Stimulated activated CD8-positive, alpha-beta memory T cell treated with anti-CD3 and anti-CD28 coated beads, Interleukin-4, amount 100 ng/mL, for 1 hour (primary cell): ENCODE measurements at places on chromosomes 6 and 20.
A peak's percentile ranks its signal among the peaks of the same experiment; 100 is the strongest.

- DNase-seq, result no peak
Observed at GRCh38 chr20:31608251-31608945, 3.3 kb downstream of the ID1 start.

- DNase-seq, result no peak
Observed at GRCh38 chr20:4664691-4665360, 56.9 kb upstream of the PRND start.

DNA sequence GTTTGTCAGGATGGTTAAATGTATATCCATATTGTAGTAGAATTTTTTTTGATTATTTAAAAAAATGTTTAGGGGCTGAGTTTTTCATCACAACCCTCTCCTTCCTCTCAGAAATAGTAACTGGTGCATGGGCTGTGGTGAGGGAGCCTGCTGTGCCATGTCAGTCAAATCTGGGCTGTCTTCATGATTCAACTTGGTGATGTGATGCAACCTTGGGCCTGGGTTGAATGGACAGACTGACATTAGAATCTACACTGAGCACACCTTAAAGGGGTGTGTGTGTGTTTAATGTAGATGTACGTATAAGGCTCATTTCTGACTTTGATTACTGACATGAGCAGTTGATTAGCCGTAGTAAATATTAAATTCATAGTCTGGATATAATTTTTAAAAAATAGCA is 3.7 kb downstream of the TJAP1 start:
- no peak for DNase-seq

DNA sequence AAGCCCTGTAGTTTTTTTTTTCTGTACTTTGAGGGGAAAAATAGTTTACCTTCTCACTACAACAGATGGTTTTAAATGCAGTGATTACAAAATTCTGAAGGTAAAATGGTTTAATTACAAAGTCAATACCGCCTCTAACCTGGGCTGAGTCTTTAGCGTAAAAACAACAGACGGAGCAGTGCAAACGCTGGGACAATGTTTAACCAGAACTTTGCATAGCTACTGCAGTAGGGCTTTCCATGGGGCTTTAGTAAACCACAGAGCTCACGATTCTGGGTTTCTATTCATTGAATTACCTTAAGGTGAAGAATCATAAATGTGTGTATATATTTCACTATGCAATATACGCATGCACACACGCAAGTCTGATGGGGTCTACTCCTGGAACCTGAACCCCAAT is 77.9 kb downstream of the RFX6 start:
- DNase-seq, result no peak

DNA sequence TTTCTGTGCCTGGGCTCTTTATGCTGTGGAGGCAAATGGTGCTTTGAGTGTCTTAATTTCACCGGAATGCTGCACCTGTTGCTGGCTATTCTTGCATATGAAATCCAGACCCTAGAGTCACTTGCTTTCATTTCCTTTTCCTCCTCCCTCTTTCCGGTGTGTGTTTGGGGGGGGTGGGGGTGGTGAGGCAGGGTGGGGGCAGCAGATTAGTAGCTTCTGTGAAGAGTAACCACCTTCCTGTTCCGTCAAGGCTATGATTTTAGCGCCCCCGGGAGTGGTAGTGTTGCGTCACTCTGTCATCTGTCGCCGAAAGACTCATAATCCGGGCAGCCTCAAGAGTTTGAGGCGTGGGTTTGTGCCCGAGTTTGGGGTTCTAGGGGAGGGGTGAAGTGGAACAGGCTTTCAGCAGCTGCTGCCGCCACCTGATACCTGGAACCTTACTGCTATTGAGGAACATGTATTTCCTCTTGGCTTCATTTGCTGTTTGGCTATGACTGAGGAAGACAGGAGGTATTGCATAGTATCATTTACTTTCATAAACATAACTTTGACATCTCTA is 49.1 kb downstream of the UTRN start:
- peak; percentile 38 for DNase-seq

GRCh38 chr6:54846243-54846856 is at the start of gene FAM83B:
TSS of gene FAM83B (plus strand) at chr6:54846771. CDS start at chr6:54870247, 23,476 bp downstream.
- DNase-seq, result no peak

DNA sequence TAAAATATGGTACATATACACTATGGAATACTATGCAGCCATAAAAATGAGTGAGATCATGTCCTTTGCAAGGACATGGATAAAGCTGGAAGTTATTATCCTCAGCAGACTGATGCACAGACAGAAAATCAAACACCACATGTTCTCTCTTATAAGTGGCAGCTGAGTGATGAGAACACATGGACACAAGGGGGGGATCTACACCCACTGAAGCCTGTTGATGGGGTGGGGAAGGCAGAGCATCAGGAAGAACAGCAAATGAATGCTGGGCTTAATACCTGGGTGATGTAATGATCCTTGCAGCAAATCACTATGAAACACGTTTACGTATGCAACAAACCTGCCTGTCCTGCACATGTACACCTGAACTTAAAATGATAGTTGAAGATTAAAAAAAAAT is 71.3 kb downstream of the MANEA start:
- DNase-seq, result no peak

- DNase-seq, result peak; percentile 5
Observed at GRCh38 chr6:16964553-16965499, 137.0 kb upstream of the STMND1 start.

- DNase-seq, result no peak
Observed at GRCh38 chr20:40738976-40739375, 49.9 kb upstream of the MAFB start.

GRCh38 chr20:33337531-33338165 is 54.6 kb downstream of the BPIFB1 start:
- DNase-seq, result no peak

DNA sequence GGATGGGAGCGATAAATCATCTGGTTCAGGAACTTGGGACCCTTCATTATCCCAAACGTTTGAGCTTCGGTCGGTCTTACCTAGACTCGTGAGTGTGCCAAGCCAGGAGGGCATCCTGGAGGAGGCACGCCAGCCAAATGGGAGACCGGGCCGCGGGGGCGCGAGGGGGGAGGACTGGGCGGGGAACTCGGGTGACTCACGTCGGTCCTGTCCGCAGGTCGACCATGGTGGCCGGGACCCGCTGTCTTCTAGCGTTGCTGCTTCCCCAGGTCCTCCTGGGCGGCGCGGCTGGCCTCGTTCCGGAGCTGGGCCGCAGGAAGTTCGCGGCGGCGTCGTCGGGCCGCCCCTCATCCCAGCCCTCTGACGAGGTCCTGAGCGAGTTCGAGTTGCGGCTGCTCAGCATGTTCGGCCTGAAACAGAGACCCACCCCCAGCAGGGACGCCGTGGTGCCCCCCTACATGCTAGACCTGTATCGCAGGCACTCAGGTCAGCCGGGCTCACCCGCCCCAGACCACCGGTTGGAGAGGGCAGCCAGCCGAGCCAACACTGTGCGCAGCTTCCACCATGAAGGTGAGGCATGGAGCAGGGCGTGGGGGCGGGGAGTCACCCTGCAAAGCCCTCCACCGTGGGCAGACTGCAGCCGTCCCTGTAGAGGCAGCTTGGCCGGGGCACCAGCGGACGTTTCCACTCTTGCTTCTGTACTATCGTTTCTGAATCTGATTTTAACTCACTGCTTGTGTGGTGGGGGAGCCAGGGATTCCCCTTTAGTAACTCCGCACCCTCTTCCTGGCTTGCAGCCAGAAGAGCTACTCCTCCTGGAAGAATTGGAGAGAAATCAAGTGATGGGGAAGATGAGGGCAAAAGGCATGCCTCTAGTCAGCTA is 2.7 kb downstream of the BMP2 start:
- DNase-seq, result no peak

DNA sequence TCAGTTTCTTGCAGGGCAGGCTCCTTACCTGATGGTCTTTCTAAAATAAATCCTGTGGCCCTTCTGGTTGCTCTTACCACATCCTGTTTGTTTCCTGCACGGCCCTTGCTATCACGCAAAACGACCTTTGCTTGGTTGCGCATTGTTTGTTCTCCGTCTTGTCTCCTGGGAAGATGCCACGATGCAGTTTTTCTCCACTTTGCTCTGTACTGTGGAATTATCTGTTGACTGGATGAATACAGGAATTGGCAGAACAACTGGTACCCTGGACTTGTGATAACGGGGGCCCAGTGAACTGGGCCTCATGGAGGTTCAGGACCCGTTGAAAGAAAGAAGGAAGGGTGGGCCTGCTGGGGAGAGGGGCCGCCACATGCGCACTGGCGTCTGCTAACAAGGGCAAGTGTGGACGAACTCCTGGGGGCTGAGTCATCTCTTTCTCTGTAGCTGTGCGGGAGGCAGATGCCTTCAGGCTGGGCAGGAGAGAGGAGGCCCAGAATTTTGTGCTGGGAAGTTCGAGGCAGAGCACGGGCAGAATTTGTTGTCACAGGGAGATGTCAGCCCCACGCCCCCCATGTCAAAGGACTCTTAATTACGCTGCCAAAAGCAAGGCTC is 139.9 kb downstream of the BMP7 start:
- no peak for DNase-seq

DNA sequence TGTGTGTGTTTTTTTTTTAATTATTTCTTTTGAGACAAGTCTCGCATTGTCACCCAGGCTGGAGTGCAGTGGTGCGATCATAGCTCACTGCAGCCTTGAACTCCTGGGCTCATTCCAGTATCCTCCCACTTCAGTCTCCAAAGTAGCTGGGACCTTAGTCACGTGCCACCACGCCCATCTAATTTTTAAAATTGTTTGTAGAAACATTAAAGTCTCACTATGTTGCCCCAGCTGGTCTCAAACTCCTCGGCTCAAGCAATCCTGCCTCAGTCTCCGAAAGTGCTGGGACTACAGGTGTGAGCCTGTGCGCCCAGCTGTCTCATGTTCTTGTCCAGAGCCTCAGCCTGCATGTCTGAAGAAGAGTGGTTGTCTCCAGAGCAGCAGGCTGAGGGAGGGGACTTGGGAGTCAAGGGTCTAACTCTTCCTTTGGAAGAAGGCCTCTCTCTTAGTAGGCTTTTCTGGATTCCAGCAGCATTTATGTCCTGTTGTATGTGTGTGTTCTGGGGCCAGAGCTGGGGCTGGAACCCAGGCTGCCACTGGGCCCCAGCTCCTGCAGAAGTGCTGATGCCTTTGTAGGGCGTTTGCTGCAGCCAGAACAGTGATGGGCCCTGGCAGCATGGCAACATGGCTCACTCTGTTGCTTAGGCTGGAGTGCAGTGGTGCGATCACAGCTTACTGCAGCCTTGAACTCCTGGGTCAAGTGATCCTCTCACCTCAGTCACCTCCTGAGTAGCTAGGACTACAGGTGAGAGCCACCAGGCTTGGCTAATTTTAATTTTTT is 5.4 kb downstream of the DNMT3B start:
- no peak for DNase-seq

- no peak for DNase-seq
Observed at GRCh38 chr20:32158351-32158750, 48.8 kb downstream of the TM9SF4 start.

DNA sequence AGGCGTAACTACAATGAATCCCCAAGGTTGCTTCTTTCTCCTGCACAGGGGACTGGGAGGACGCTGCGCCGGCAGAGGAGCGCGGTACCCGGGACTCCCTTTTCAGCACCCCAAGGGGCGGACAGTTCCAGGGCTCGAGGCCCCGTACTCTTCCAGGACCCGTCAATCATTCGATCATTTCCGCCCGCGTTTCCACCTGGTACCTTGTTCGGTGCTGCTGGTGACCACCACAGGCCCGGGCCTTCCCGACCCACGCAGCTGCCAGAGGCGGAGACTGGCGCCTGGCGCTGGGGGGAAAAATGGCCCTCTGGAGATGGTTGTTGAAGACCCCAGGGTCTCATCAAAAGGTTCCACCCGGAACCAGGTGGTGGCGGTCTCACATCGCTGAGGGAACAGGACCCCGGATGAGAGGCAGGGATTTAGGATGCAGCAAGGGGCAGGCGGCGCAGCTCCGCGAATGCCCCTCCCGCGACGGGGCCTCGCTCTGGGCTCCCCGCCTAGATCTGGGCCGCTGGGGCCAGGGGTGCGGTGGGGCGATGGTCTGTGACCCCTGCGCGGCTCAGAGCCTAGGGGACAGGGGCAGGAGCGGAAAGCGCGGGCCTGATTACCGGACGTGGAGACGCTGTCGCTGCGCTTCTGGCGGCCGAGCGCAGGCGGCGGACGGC is 744 bp downstream of the VSX1 start:
- DNase-seq, result no peak

GRCh38 chr6:115540077-115540869 is 520.4 kb downstream of the FRK start:
- no peak for DNase-seq

DNA sequence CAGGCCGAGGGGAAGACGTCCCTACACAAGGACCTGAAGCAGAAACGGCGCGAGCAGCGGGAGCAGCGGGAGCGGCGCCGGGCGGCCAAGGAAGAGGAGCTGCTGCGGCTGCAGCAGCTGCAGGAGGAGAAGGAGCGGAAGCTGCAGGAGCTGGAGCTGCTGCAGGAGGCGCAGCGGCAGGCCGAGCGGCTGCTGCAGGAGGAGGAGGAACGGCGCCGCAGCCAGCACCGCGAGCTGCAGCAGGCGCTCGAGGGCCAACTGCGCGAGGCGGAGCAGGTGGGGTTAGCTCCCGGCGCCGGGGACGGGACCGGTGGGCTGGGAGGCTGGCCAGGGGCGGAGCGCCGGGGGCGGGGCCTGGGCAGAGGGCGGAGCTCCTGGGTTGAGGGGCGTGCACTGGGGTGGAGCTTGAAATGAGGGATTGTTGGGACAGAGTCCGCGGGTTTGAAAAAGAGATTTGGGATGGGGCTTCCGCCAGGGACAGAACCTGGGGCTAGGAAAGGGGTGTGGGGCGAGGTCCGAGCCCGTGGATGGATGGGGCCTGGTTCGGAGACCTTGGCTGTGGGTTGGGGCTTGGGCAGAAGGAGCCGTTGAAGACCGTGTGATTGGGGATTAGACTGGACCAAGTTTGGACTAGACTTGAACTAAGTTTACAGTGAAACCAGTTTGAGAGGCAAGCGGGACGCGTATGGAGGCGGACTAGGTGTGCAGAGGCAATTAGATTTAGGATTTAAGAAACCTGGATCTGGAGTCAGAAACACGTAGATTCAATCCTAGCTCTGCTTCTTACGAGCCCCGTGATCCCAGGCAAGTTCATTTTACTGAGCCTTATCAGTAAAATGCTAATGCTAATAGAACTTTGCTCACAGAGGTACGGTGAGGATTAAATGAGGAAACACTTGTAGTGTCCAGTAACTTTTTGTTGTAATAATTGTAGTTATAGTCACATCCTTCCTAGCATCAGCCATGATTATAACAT is 20.9 kb downstream of the DEF6 start:
- DNase-seq, result no peak

DNA sequence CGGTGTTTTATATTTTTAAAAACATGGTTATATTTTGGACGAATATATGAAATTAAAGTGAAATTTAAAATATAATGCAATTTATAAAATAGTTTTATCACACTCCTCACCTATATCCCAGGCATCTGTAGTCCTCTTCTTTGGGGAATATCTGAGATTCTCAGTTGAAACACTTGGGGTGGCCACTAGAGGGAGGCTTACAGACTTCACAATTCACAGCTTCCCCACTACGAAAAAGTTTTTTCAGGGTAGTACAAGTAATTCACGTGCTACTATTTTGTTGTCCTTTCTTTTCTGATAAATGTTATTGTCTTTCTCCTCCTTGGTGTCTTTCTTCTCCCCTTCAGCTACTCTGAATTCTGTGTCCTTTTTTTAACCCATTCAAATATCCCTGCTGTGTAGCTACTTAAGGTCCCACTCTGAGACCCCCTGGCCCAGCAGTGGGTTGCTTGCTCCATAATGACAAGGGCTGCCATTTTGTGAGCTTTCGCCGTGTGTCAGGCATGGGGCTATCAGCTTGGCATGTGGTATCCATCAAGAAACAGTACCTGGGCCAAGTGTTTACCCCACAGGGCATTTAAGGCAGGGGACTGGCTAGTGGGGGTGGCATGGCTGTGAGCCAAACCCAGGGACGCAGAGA is 43.6 kb upstream of the PHACTR3 start:
- no peak for DNase-seq
